Neural crest cell (in vitro differentiated cells): ENCODE measurements at places on chromosomes 11 and 22.

DNA sequence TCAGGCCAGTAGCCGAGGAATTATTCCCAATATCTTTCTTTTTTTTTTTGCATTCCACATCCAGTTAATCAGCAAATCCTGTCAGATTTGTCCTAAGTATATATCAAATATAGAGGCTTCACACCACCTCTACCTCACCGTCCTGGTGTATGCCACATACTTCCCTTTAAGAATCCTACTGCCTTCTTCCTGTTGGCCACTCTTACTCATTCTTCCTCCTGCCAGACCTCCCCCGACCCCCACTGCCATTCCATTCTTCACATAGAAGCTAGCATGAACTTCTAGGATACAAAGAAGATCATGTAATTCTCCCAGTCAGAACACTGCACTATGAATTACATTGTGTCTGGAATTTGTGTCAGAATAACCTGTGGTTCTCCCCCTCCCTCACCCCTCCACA, 89.5 kb downstream of the TRIM44 start:
- DNase-seq = no peak

- DNase-seq = no peak
These were observed 58.4 kb upstream of the FBXO3 start for GRCh38 chr11:33832676-33833075.

GRCh38 chr22:45510376-45511232, 7.9 kb downstream of the FBLN1 start:
- DNase-seq = no peak

DNA sequence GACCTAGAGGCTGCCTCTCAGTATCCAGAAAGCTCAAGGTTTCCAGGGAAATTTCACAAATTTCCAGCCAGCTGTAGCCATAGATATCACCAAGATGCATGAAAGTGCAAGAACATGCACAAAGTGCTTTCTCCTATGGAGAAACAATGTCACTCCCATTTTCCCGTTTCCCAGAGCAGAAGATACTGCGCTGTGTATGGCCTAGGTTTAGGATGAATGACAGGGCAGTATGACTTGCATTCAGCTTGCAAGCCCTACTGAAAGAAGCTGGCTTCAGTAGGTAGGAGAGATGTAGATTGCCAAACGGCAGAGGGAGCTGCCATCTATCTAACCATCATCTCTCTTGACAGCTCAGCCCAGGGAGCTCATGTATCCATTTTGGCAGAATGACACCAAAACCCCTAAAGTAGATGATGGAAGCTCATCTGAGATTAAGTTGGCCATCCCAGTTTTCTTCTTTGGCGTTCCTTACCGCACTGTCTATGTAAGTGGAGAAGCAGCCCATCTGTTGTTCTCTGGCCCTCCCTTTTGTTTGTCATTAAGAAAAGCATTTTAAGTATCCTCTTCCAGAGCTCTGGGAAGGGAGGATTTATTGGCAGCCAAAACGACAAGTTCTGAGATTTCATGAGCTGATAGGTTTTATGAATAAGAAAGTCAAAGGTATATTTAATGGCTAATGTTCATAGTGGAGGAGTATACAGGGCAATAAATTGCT, 4.6 kb downstream of the TECTA start:
- DNase-seq = no peak

DNA sequence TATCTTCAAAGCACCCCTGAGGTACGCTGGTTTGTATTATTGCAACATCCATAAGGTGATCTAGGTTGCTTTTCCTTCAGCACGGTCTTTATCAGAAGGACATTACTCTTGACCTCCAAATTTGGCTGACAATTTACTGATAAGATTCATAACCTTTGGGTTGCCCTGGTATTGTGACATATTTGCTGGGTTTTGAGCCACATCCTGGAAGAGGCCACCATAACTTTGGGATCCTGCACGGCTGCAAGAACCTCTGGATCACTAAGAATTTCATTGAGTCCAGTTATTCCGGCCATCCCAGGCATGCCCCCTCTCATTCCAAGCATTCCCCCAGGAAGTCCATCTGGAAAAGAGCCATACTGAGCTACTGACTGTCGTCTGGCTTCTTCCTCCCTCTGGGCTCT, 6.5 kb upstream of the PLET1 start:
- DNase-seq = no peak

DNA sequence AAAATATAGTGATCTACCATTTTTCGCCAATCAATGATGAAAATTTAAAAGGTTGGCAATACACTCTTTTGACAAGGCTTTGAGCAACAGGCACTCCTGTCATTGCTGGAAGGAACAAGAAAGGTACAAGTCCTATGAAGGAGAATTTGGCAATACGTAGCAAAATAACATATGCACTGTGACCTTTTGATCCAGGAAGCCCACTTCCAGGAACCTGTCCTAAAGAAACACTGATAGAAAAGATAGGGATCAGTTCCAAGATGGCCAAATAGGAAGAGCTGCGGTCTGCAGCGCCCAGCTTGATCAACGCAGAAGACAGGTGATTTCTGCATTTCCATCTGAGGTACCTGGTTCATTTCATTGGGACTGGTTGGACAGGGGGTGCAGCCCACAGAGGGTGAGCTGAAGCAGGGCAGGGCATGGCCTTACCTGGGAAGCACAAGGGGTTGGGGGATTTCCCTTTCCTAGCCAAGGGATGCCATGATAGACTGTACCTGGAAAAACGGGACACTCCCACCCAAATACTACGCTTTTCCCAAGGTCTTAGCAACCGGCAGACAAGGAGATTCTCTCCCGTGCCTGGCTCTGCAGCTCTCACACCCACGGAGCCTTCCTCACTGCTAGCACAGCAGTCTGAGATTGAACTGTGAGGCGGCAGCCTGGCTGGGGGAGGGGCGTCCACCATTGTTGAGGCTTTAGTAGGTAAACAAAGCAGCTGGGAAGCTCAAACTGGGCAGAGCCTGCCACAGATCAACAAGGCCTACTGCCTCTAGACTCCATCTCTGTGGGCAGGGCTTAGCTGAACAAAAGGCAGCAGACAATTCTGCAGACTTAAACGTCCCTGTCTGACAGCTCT, 69.7 kb upstream of the GALNT18 start:
- DNase-seq = peak; percentile 56

- no peak for DNase-seq
These were observed 6.5 kb upstream of the RAB38 start for GRCh38 chr11:88181776-88182175.
